Mesothelial cell of epicardium (in vitro differentiated cells): ENCODE measurements at places on chromosomes 16 and 17. TPM values are rescaled to one million over a fixed set of nuclear protein-coding genes. Genes with fewer than 3 reads are reported as not detected.

Gene GLIS2
- total RNA-seq, result 78.2 to 80.3 TPM (median 79.6 TPM) in 3 replicates

Gene SLC4A1
- not detected in 3 replicates for total RNA-seq

Gene SLC35G6
- not detected in 3 replicates for total RNA-seq

Gene HOXB6
- 56.4 to 63.1 TPM (median 59.7 TPM) in 3 replicates for total RNA-seq

DNA sequence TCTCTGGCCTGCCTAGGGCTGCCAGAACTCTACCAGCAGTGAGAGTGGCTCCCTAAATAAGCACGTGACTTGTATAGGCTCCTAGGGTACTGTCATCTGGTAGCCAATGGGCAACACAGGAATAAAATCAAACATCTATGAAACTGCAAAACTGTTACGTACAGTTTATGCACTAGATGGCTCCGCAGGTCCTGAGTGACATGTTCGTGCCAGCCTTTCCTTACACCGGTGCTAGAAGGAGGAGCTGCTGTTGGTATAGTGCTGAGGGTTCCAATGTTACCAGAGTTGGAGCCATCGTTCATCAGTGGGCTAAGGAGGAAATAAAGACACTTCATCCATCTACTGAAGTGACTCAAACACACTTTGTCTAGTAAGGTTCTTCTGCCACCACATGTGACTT is 63.2 kb upstream of the TRAP1 start:
- no peaks in the 10 kb centered on the region for H3K27me3 ChIP-seq
- peaks cover 26% of the 10 kb centered on the region for H3K36me3 ChIP-seq
- no peak overlapping the region for H3K4me3 ChIP-seq
- no peak for DNase-seq

- H3K27me3 ChIP-seq, result no peaks in the 10 kb centered on the region
- no peaks in the 10 kb centered on the region for H3K4me1 ChIP-seq
- peaks cover 4% of the 10 kb centered on the region for H3K36me3 ChIP-seq
- H3K4me3 ChIP-seq, result no peak overlapping the region
- DNase-seq, result no peak
Observed at GRCh38 chr17:9729735-9730420, 61.5 kb downstream of the DHRS7C start.

- DNase-seq, result no peak
- no peaks in the 10 kb centered on the region for H3K27me3 ChIP-seq
- no peaks in the 10 kb centered on the region for H3K36me3 ChIP-seq
- H3K4me1 ChIP-seq, result peaks cover 22% of the 10 kb centered on the region
- H3K27ac ChIP-seq, result no peak overlapping the region
- H3K4me3 ChIP-seq, result no peak overlapping the region
Observed at GRCh38 chr17:67525239-67526135, 148.4 kb downstream of the PITPNC1 start.

DNA sequence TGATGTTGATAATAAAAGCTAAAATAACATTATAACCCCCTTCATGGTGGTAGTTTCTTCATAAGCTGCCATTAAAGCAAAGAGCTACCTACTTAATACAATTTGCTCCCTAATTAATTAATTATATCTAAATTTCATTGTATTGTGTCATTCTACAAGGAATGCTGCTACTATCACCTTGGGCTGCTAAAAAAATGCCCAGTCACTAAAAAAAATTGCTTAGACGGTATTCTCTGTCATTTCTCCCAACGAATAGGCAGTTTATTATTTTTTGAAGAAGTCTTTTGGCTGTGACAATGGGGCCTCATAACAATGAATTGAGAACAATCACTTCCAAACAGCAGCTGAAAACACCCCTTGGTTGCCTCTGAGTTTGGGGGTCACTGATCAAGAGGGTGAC is 59.5 kb downstream of the XYLT1 start:
- no peak for DNase-seq
- H3K36me3 ChIP-seq, result peaks cover 2% of the 10 kb centered on the region
- no peak overlapping the region for H3K4me3 ChIP-seq
- no peaks in the 10 kb centered on the region for H3K27me3 ChIP-seq

DNA sequence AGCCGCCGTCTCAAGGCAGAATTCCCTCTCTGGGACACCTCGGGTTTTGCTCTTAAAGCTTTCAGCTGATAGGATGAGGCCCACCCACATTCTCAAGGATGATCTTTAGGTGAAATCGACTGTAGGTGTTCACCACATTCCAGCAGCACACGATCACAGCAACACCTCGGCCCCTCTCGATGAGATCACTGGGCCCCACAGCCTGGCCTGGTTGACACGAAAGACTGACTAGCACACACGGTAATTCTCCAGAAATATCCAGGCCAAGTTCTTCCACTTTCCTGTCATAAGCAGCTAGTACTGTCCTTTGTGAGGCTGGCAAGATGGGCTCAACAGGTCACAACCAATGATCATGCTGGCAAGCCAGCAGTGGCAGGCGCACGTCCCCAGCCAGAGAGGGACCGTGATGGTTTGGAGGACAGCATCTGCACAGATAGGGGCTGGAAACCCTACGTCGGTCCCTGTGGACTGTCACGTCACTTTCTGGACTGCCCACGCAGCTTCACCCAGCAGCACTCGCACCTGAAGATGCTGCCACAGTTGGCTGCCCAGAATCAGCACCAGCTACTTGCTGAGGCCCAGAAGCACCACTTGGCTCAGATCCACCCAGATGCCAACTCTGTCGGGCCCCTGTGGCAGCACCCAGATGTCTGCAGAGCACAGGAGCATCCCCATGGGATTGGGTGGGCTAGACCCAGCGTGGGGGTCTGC is 17.4 kb downstream of the TMC6 start:
- H3K4me3 ChIP-seq, result no peak overlapping the region
- no peaks in the 10 kb centered on the region for H3K27me3 ChIP-seq
- H3K27ac ChIP-seq, result no peak overlapping the region
- H3K36me3 ChIP-seq, result peaks cover 10% of the 10 kb centered on the region

DNA sequence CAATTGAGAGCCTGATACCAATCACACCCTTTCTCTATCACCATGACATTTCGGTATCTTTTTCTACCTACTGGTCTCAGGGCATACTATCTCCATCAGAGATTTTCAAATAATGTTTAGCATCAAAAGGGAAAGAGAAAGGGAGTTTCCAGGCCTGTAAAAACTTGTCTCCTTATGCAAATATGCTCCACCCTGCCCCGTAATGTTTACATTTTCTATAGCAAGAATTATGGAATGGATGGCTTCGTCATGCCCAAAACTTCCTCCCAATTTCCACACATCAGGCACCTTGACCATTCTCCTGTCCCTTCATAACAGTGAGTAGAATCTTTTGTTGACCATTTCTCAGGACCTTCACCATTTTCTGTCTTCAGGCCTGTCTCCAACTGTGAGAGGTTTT is 30.9 kb upstream of the HLF start:
- no peaks in the 10 kb centered on the region for H3K36me3 ChIP-seq
- H3K27ac ChIP-seq, result no peak overlapping the region
- DNase-seq, result no peak
